ENCODE measurements at places on chromosomes 7 and 10.

DNA sequence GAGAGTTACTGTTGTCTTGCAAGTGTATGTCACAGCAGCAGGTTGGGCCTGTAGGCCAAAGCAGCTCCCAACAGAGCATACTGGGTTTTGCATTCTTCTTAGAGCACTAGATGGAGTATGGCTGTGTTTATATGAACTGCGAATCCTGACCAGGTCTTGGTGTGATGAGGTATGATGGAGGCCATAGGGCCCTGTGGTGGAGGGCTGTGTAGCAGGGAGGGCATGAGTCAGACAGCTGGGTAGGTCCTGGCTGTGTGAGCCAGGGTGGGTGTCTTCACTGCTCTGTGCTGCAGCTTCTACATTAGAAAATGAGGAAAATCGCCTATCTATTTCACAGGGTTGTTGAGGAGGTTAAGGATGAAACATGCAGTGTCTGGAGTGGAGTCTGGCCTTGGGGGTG lies 124.2 kb downstream of the BUB3 start:
- no peak for DNase-seq

GRCh38 chr10:86389441-86390193 lies 23.0 kb upstream of the GRID1 start:
- no peak for DNase-seq

DNA sequence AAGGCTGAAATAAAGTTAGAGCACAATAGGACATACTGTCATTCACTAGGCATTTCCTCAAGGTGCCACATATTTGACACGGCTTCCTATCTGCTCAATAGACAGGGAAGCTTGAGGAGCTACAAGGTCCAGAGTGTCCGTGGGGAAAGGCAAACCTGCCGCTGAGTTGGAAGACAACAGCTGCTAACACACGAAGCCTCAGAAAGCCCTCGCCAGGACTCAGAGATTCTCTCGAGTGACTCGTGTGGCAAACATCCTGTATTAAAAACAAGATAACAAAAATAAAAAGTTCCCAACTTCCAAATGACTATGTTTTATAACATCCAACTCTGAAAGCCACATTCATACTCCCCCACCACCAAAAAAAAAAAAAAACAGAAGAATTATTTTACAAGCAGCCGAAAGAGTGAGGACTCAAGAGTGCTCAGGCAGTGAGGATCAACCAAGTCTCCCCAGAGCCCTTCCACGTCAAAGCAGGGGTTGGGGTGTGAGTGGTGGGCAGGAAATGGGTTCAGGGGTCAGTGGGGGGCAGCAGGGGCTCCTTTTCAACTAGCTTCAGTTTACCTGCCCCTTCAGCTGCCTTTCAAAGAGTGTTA lies 67.6 kb downstream of the STK17A start:
- DNase-seq, result no peak

- DNase-seq, result no peak
Measured at GRCh38 chr10:48934672-48935501, 4.8 kb downstream of the LRRC18 start.

DNA sequence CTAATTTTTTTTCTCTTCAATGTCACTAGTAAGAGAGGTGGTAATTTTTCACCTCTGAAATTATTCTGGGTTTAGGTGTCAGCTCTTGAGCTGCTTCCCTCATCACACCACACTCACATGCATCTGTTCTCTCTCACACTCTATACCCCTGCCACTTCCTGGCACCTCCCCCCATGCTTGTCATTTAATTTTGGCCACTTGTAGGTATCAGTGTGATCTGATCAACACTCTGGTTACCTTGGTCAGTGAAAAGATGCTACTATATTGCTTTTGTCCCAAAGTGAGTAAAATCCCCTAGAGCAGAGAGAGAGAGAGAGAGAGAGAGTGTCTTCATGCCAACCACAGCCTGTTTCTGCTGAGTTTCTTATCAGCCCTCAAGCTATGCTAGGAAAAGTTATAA lies 42.5 kb downstream of the STK17A start:
- DNase-seq, result no peak

All from activated CD4-positive, CD25-positive, alpha-beta regulatory T cell treated with anti-CD3 and anti-CD28 coated beads, Interleukin-2, amount 50 U/mL, for 72 hours (primary cell).